Natural killer cell treated with Interleukin-12 subunit alpha and Interleukin-12 subunit beta and Interleukin-15 and Interleukin-18, amount 100 ng/mL, for 72 hours (primary cell): ENCODE measurements at places on chromosomes 12 and 14.

DNA sequence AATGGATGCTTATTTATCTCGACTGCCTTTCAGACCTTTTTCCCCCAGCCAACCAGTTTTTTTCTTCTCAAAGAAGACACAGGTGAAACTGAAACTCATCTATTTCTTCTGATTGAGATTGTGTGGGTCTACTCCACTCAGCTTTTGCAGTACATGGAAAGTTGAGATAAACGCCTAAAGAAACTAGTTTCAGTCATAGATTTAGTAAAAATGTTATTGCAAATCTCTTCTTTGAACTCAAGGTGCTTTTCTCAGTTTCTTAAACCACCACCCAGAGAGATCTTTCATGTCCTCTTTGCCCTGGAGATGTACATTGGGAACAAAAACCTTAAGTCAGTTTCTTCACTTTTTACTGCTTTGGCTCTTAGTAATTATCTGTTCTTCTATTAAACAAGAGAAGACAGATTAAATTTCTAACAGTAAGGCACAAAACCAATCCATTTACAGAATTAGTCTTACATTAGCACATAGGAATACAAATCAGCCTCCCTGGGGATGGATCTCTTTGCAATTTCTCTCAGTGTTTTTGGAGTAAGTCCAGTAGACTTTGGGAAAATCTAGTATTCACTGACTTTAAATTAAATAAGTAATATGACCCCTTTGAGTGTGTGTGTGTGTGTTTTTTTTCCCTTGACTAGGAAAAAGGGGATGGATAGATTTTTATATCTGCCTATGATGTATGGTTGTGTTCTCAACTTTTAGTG is 11.6 kb downstream of the FBXW8 start:
- DNase-seq: no peak

DNA sequence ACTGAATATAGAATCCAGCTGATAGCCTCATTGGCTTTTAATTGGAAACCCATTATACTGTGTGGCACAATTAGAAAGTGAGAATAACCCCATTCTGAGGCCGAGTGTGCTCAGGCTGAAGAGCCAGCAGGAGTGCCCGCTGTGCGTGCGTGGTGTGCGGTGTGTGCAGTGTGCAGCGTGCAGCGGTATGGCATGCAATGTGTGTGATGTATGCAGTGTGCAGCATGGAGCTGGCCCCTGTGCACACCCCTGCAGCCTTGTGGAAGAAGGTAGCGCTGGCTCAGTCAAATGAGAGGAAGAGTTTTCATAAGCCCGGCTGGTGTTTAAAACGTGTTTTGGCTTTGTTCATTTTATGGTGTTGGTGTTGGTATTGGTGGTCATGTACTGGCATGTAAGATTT is 22.9 kb downstream of the CKB start:
- DNase-seq: no peak

DNA sequence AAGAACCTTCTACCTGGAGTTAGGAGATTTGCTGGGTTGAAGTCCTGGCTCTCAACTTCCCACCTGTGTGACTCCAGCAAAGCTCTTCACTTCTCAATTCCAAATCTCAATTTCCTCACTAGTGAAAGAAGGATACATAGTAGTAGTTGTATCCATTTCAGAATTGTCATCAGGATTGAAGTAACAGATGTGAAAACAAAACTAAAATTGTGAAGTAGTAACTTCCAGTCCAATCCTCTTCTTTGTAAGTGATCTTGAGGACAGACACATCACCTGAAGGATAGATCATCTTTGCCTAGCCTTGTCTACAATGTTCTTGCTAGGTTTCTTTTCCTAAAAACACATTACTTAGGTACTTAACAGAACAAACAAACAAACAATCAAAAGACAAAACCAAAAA is 1.2 kb upstream of the LRRK2 start:
- no peak for DNase-seq

DNA sequence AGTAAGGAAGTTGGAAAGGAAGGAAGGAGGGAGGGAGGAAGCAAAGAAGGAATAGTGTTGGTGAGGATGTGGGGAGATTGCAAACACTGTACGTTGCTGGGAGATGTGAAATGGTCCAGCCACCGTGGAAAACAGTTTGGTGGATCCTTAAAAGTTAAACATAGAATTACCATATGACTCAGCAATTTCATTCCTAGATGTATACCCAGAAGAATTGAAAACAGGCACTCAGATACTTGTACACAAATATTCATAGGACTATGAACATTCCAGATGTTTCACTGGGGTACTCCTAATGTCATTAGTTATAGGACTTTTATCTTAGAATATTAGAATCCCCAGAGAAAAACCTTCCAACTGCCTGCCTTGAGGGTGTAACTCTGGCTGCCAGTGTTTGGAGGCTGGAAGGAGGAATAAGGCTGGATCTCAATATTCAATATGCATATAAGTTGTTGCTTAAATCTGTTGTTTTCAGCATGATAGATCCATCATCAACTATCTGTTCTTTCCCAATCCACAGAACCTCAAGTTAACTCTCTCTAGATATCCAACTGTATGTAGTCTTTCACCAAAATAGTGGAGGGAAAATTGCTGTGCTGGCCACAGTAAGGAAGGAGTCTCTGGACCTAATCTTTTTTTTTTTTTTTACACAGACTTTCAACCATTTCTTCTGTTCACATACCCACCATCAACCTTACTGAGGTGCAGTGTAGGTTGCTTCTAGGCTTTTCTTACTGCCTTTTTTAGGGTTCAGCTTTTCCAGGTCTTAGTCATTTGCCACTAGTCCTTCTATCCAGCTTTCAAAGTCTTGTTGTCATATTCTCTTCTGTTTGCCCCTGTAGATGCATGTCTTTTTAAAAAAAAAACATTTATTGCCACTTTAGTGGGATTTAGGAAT is 94.5 kb downstream of the DNAI7 start:
- DNase-seq: no peak
